Stimulated activated CD4-positive, alpha-beta T cell treated with anti-CD3 and anti-CD28 coated beads, Interleukin-15, amount 100 ng/mL, for 1 hour (primary cell): ENCODE measurements at places on chromosomes 6 and 20.

DNA sequence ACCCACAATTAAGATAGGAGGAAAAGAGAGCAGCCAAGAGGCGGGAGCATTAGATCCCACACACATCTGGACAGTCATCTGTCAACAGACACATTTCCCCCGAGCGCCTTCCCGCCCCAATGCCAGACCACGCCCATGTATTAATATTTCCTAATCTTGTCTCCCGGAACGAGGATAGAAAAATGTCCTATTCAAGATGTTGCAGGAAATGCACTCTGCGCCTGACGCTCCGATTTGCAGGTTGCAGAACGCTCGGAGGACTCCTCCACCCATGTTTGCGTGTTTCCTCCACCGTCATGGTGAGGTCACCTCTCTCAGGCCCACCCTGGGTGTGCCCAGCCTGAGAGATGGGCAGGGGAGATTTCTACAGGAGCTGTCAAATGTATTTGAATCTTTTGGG, 215.2 kb downstream of the TAF4 start:
- DNase-seq = no peak

DNA sequence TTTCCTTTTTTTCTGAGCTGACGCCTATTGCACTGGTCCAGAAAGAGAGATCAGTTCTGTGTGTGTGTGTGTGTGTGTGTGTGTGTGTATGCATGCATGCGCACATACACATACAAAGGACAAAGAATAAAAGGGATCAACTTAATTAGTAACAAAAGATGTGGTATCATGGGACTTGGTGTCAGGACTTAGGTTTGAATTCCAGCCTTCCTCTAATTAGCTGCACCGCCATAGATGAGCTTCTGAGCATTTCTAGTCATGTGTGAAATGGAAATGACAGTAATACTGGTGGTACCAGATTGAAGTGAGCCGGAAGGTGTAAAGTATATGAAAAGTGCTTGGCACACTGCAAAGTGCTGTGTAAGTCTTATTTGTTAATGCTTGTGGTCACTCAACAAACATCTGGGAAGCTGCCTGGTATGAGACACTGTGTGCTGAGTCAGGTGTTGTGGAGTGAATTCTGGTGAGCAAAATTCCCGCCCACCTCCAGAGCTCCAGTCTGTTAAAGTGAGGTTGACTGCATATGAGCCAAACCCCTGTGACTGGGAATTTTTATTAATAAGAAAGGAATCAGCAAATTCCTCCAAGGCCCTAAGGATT, 12.4 kb downstream of the DAAM2 start:
- DNase-seq = no peak

DNA sequence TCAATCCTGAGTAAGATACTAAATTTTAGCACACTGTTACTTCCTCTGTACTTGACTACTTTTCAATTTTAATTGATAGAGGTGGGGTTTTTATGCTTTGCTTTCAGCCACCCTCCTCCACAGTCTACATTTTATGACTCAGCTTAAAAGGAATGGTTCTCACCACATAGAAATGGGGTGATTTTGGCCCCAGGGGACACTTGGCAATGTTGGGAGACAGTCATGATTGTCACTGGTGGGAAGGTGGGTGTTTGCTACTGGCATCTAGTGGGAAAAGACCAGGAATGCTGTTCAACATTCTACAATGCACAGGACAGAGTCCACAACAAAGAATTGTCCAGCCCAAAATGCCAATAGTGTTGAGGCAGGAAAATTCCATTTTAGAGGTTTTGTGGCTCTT, 71.3 kb downstream of the PCSK2 start:
- DNase-seq = no peak

DNA sequence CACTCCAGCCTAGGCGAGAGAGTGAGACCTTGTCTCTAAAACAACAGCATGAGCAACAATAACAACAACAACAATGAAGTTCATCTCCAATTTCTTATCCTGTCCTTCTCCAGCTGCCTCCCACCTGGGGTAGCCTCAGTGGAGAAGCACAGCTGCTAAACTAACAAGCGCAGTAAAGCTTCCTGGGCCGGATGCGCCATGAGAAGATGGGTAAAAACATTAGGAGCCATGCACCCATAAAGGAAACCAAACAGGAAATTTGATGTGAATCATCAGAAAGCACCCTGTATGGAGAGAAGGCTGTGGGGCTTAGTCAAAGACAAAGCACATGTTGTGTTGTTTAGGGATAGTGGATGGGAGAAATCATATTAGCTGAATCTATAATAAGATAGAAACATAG, 61.1 kb upstream of the CCN6 start:
- peak; percentile 12 for DNase-seq

DNA sequence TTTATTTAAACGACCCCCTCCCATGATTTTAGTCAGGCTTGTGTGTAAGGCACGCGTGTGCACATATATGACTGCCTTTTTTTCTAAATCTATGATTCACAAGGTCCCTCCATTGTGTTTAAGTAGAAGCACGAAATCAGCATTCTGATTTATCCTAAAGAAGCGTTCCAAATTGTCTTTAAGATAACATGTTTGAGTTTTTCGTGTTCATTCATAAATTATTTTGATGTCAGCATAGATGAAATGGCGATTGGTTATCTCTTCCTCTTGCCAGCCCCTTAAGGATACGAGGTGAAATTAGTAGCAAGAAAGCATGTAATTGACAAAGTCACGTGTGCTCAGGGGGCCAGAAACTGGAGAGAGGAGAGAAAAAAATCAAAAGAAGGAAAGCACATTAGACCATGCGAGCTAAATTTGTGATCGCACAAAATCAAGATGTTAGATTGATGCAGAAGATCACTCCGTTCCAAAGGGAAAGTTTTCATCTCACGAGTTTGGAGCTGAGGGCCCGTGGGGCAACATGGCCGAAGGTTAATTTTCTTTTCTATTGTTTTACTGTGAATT, at the start of gene LIN28B:
Gene LIN28B, plus strand, starts transcription at position 377 of the 564 bp plus-strand sequence. Its CDS starts 144 bp downstream, at position 521.
- no peak for DNase-seq

DNA sequence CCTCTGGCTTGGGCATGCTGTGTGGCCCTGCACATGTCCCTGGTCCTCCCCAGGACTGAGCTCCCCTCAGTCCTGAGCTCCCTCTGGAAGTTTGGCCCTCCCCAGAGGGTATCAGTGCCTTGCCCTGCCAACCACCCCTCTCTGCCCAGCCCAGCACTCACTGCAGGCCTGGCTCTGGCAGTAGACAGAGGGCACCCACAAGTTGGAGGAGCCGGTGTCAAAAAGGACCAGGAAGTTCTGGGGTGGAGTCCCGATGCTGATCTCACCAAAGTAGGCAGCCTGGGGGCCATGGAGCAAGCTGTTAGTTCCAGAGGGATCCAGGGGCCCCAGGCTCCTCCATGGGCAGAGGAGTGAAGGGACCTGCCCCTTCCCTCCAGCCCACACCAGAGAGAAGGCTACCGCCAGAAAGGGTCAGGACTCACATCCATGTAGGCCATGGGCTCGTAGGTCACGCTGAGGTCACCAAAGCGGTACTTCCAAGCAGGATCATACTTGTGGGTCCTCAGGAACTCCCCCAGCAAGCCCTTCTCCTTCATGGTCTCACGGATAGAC, 2.9 kb downstream of the PGC start:
- no peak for DNase-seq

DNA sequence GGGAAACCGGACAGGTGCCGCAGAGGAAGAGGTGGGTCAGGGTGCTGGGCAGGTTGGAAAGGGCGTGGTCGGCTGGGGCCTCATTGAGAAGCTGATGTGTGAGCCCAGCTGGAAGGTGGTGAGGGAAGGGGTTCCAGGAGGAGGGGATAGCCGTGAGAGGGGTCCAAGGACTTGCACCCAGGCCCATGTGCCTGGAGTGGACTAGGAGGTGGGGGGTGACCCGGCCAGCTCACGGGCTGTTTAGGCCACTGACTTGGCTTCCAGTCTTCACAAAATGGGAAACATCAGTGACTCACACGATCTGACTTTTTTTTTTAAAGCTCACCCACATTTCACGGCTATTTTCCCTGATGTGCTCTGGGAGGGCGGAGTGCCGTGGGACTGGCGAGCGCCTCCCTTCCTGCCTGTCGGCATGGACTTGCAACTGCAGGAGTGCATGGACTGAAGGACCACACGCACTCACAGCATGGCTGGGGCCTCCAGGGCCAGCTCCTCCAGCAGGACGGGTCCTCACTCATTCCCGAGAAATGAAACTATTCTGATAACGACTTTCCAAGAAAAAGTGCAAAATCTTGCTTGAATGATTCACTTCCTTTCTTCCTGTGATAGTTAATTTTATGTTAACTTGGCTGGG, 13.5 kb upstream of the PDE10A start:
- no peak for DNase-seq

DNA sequence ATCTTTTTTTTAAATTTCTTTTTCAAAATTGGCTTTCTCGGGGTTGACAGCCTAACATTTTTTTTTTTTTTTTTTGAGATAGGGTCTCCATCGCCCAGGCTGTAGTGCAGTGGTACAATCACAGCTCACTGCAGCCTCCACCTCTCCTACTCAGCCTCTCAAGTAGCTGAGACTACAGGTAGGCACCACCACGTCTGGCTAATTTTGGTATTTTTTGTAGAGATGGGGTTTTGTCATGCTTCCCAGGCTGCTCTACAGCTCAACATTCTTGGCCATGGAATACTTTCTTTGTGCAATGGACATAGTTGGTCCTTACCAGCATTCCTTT, 6.4 kb upstream of the CTNNBL1 start:
- no peak for DNase-seq

- no peak for DNase-seq
Measured at GRCh38 chr6:85772641-85773040, 130.0 kb upstream of the SYNCRIP start.

- DNase-seq = no peak
Measured at GRCh38 chr20:38046572-38046971, 13.0 kb downstream of the RPRD1B start.

DNA sequence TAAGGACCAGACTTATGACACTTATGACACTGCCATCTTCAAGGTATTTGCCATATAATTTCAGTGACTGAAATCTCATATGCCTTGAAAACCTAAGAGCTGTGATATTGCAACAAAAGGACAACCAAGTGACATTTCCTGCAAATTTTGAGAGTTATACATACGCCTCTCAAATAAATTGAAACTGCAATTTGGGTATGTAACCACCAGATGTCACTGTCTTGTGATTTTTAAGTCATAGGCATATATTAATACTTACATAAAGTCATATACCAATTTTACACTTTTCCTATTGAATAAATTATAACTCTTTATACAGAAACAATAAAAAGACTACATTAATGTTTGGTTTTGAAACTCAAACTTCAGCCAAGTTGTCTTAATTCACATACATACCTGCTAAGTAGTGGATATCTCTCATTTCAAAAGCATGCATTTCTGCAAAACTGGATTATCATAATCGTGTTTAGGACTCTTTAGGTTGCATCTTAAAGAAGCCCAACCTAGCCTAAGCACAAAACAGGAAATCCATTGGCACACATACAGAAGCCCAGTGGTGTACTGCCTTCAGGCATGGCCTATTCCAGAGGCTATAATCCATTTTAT, 180.2 kb downstream of the PACRG start:
- DNase-seq = no peak

DNA sequence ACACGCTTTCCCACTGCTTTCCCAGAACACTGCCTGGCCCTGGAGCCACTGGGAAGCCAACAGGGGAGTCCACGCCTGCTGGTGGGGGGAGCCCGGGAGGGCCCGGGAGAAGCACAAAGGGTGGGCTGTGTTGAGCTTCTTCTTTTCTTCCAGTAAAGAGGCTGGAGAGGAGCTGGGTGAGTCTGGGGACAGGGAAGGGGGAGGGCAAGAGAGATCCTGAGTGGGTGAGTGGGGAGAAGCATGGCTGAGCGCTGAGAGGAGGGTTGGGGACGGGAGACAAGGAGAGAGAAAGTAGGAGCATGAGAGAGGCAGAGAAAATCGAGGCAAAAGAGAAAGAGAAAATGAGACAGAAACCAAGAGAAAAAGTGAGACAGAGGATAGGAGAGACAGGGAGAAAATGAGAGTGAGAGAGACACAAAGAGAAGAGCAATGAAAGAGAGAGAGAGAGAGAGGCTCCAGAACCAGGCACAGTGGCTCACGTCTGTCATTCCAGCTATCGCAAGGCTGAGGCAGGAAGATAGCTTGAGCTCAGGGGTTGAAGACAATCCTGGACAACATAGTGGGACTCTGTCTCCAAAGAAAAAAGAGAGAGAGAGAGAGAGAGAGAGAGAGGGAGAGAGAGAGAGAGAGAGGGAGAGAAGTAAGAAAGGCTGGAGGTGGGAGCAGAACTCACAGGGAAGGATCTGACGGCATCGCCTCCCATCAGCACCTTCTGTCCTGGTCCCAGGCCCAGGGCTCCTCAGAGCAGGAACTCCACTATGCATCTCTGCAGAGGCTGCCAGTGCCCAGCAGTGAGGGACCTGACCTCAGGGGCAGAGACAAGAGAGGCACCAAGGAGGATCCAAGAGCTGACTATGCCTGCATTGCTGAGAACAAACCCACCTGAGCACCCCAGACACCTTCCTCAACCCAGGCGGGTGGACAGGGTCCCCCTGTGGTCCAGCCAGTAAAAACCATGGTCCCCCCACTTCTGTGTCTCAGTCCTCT, 2.0 kb downstream of the LST1 start:
- DNase-seq = no peak

GRCh38 chr20:41618807-41619311, 682 bp upstream of the CHD6 start:
- no peak for DNase-seq

DNA sequence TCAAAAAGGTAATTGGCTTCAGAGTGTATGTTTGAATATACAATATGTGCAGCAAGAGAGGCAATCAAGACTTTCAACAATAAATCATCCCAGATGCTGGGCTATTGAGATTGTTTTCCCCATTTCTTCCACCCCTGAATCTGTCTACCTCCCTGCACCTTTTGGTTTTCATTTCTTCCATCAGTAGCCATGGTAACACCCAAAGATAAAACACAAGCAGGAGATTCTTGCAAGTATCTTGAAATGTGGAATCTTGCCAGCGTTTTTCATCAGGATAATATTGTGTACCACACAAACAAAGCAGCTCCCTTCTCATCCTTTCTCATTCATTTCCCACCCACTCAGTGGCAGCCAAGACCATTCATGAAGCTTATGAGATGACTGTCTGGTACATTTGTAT, 73.0 kb upstream of the NRSN1 start:
- DNase-seq = no peak

GRCh38 chr6:13178107-13178506, 150.2 kb downstream of the TBC1D7 start:
- DNase-seq = no peak

DNA sequence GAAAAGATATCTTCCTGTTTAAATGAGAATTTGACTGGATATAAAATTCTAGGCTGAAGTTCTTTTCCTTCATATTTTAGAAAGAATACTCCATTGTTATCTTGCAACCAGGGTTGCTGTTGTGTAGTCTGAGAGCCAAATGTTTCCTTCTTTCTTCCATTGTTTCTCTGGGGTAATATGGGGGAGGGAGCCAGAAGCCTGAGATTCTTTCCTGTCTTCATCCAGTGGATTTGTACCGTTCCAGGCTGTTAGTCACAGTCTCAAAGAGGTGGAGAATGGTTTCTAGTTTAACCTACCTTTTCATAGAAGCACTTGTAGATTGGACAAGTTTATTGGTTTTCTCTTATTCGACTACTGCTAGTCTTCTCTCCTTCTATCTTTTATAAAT, 6.1 kb upstream of the ULBP3 start:
- DNase-seq = no peak

DNA sequence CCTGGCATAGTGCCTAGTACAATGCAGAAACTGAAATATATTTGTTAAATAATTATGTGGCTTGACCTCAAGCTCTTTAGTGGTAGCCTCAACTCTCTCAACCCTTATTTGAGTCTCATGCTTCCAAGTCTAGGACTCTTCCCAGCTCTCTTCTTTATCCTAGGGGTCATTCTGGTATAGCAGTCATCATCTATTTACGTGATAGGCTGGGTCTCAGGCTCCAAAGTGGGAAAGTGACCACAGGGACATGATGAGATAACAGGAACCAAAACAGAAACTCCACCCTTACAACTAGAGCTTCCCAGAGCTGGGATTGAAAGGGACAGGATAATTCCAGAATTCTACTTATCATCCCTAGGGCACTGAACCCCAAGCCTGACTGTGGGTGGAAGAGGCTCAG, 17.7 kb upstream of the MAP3K7 start:
- no peak for DNase-seq
